ENCODE measurements at places on chromosomes 2 and 18. TPM values are rescaled to one million over a fixed set of nuclear protein-coding genes. Genes with fewer than 3 reads are reported as not detected.

Gene EGR4
- not detected for total RNA-seq

Gene CYRIA
- not detected for total RNA-seq

DNA sequence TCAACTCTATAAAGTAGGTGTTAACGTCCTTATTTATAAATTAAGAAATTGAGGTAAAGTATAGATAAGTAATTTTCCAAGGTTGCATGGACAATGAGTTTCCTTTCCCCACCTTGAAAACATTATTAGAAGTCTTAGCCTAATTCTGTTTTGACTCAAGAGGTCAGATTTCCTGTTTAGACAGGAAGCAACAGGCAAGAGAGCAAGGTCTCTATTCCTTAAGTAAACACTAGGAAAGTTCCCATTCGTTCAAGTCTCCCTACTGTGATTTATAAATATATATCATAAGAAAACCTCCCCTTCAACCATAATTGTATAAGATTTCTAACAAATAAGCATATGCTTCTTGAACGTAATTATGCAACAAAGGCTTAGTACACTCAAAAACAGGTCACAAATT lies 40.3 kb downstream of the CLASP1 start:
- no peak for DNase-seq
- no peak overlapping the region for H3K4me3 ChIP-seq
- no peak overlapping the region for H3K27ac ChIP-seq
- H3K27me3 ChIP-seq, result no peaks in the 10 kb centered on the region
- H3K4me1 ChIP-seq, result peaks cover 16% of the 10 kb centered on the region
- peaks cover 34% of the 10 kb centered on the region for H3K36me3 ChIP-seq

Gene TAF4B
- 1.3 TPM for total RNA-seq

All from HFFc6 (cell line).